ENCODE measurements at places on chromosomes 7 and 10.
A peak's percentile ranks its signal among the peaks of the same experiment; 100 is the strongest.

- no peak for DNase-seq
Measured at GRCh38 chr10:70167246-70167645, 3.1 kb downstream of the SAR1A start.

DNA sequence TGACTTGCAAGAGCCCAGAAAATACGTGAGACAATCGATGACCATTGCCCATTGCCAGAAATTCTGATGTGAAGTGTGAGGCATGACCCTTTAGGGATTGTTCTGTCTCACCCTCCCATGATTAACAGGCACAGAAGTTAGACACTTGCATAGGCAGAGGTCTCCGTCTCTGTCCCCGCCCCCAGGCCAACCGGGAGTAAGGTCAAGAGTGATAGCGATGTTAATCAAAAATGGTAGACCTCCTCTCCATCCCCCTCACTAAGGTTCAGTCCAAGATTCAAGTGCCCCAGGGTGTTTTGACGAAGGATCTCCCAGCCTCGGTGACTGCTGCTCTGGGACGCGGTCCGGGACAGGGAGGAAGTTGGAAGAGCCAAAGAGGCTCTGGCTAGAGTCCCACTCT is 22.7 kb upstream of the TRPV6 start:
- no peak for DNase-seq

DNA sequence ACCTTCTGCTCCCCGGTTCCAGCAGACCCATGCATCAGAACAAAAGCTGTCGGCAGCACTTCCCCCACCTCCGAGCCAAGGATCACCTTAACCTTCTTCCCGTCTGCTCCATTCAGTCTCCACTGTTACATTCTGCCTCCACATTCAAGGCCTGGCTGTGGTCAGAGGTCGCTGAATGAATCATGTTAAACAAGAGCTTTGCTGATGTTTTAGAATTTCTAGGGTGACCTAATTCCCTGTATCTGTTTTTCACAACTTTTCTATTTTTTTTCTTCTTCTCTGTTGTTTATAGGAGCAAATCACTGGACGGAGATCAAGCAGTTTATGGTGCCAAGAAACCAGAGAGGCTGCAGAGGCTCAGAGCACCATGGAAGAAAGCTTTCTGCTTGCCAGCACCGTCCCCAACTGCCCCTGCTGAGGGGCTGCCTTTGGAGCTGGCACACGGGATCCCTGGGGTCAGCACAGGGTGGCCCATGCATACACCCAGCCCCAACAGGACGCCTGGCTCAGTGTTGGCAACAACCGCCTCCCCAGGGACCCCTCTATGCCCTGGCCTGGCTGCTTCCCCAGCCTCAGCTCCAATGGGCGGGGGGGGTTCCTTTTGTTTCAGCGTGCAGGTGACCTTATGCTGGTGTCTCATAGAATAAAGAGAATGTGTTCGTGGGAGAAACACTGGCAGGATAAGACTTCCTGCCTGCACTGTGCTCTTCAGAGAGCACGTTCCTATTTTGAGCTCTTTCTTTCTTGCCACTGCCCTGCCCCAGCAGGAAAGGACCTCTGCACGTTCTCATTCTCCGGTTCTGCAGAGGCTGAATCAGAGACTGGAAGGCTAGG is 182.7 kb upstream of the LYZL2 start:
- DNase-seq: peak; percentile 96

- DNase-seq: no peak
Measured at GRCh38 chr7:138166681-138167080, 90.4 kb downstream of the AKR1D1 start.

DNA sequence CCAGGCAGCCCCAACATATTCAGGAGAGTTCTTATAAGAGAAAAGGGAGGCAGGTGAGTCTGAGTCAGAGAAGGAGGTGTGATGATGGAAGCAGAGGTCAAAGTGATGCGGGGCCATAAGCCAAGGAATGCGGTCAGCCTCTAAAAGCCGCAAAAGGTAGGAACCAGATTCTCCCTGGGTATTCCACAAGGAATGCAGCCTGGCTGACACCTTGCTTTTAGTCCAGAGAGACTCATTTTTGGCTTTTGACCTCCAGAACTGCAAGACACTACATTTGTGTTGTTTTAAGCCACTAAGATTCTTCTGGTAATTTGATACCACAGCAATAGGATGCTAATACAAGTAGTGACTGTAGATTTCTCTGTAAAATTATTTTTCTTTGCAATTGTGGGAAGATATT is 151.5 kb upstream of the EEPD1 start:
- no peak for DNase-seq

GRCh38 chr7:157495594-157495993 is 158.8 kb downstream of the DNAJB6 start:
- no peak for DNase-seq

DNA sequence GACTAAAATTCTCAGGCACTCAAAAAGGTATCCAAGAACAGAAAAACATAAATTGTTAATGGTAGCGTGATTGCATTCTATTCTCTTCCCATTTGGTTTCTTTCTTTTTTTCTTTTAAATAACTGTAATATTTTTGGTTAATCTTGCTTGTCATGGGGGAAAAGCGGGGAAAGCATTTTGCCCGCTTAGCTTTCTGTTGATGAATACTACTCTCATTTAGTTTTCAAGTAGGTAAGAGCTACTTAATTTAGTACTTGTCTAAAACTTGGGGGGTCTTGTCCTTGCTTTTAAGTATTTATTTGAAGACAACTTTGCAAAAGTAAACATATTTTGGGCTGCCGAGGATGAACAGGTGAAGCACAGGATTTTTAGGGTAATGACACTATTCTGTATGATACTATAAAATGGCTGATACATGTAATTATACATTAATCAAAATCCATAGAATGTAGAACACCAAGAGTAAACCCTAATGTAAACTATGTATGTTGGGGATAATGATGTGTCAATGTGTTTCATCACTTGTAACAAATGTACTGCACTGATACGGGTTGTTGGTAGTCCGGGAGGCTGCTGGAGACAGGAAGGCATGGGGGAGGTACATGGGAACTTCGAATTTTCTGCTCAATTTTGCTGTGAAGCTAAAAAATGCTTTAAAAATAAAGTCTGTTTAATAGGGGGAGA is 1.7 kb downstream of the TES start:
- no peak for DNase-seq

GRCh38 chr7:138864667-138865066 is 66.7 kb upstream of the ATP6V0A4 start:
- DNase-seq: peak; percentile 91

DNA sequence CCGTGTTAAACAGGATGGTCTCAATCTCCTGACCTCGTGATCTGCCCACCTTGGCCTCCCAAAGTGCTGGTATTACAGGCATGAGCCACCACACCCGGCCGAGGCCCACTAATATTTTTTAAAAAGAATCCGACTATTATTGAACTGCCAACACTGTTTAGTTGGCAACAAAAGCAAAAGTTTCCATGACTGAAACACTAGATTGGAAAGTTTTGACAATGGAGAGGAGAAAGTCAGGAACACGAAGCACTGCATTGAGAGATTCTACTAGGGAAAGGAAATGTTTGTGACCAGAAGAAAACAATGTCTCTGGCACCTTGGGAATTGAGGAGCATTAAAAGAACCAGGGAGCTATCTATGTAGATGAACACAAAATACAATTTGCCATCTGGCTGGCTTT is 13.7 kb upstream of the PPP1R9A start:
- no peak for DNase-seq

DNA sequence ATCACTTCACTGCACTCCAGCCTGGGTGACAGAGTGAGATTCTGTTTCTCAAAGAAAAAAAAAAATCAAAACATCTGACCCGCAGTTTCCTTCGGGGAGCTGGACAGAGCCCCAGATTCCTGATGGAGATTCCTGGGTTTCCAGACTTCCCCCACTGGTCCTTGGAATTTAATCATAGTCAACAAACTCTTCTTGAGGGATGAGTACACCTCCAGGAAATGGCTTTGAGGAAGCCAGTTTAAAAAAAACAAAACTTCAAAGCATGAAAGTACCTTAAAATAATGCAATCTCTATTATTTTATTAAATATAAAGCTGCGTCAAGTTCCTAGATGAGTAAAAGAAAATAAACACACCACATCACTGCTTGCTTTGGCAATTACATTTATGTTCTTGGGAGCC is 1.2 kb upstream of the MAD1L1 start:
- no peak for DNase-seq

DNA sequence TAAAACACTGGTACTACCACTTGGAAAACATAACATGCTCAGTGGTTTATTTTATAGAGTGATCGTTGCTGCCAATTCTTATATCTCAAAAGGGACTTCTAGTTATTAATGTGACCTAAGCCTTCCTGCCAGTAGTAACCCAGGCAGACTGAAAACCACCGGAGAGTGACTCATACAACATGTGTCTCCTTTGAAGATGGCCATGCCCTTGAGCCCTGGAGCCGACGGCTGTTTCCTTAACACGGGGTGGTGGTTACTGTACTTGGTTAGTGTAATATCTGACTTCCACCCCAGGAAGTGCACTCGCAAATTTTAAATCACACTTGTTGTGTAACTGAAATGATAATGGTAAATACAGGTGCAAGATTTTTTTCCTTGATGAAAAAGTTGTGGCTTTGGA is 30.5 kb downstream of the JAKMIP3 start:
- peak; percentile 6 for DNase-seq

DNA sequence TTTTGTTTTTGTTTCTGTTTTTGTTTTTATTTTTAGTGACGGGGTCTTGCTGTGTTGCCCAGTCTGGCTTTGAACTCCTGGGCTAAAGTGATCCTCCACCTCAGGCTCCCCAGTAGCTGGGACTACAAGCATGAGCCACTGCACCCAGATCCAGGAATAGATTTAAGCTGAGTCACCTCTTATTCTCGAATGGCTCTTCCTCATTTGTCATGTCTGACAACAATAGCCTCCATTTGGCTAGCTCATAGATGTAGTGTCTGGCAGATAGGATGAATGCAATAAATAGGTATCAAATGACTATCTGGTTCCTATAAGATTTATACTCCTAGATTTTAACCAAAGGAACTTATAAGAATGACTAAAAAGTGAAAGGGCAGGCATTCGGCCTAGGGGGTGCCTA is 172.9 kb downstream of the TMEM26 start:
- peak; percentile 31 for DNase-seq

DNA sequence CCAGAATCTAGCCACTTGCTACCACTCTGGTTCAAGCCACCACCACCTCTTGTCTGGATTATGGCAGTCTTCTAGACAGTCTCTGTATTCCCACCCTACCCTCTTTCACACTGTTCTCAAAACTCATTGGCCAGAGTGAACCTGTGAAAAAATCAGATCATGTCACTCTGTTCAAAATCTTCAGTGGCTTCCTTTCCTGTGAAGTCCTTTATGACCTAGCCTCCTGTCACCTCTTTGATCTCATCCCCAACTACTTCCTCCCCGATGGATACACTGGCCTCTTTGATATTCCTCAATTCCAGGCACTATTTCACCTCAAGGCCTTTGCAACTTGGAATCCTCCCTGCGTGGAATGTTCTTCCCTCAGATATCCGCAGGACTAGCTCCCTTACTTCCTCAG is 21.2 kb upstream of the ANLN start:
- DNase-seq: no peak

- no peak for DNase-seq
Measured at GRCh38 chr7:138964624-138965436, 16.4 kb downstream of the KIAA1549 start.

GRCh38 chr7:41097501-41097900 is 605.4 kb downstream of the INHBA start:
- DNase-seq: no peak

DNA sequence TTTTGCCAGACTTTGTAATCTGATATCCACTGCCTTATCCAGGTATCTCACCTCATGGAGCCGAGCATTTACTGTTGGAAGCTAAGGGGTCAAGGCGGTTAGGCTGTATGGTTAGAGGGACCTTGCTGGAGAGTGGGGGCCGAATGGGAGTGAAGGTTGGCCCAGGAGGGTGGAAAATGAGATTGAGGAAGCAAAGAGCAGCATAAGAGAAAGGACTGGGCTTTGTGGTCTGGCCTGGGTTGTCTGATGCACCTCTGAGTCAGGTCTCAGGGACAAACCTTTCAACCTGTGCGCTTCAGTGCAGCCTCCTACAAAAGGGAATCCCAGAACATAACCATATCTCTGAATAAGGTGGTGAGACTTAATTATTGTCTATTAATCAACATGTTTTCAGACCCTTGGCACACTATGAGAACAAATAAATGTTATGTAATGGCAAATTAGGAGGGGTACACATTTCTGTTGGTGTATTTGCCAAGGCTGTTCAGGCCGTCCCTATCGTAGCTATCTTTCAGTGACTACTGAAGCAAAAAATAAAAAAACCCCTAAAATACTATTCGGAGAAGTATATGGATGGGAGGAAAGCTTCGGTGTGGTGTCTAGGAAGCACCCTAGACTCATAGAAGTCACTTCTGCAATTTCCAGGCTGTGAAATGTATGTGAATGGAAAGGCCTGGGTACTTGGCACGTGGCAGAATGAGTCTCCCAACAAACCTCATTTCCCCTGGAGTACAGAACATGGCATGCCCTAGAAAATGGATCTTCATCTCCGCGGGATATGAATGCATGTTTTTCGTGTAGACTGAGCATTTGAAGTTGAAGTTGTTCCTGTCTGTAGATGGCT is 4.3 kb downstream of the CAMK1D start:
- DNase-seq: no peak

DNA sequence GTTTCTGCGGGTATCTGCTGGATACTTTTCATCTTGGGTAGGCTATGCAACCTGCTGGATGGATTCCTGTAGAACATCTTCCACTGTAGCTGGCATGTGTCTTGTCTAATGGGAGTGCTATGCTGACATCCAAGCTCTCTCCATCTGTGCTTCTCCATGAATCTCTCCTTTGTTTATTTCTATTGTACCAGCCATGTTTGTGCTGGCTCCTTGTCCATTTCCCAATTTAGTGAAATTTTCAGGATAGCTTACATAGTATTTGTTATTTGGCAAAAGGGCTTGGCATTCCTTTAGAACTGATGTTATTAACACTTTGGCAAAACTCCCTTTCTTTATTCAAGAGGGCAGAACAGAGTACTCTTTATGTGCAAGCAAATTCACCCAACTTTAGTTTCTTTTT is 198.0 kb downstream of the CSTF2T start:
- DNase-seq: no peak

GRCh38 chr7:93055543-93056107 is 62.2 kb downstream of the SAMD9 start:
- DNase-seq: peak; percentile 67

- DNase-seq: peak; percentile 70
Measured at GRCh38 chr10:79562135-79562756, 2.0 kb upstream of the SFTPA2 start.

DNA sequence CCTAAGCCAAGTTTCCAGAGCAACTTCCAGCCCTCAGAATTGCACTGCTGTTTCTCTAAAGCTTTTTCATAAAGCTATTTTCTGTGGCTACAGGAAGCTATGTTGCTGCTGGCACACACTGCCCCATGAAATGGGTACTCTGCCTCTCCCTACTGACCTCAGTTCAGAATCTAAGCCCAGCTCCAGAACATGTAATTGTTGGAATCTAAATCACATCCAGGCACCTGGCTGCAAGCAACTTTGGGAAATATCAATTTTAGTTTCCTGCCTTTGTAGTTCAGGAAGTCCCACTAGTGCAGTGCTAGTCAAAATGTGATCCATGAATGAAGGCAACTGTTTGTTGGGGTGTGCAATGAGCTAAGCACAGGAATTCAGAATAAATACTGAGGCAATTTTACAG is 226.2 kb downstream of the THSD7A start:
- DNase-seq: peak; percentile 27

Measured in fibroblast of pulmonary artery (primary cell).